Femur (tissue), 1 donor: ENCODE measurements at places on chromosomes 5 and 9.

GRCh38 chr5:76376148-76376865, 26.8 kb upstream of the IQGAP2 start:
- no peak for DNase-seq

DNA sequence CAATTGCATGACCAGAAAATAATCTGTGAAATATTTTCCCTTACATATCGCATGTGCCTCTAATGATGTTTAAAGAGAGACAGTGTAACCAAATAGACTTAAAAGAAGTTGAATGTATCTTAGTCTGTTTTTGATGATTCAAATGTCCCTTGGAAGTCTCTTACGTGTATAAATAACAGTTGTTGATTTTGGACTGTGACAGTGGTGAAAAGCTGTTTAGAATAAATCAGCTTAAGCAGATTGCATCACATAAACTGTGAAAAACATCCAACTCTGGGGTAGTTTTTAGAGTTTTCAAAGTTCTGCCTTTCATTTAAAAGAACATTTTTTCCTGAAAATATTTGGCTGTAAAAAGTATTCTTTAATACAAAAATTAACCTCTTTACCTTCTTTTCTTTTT, 301.1 kb downstream of the PRR16 start:
- no peak for DNase-seq

DNA sequence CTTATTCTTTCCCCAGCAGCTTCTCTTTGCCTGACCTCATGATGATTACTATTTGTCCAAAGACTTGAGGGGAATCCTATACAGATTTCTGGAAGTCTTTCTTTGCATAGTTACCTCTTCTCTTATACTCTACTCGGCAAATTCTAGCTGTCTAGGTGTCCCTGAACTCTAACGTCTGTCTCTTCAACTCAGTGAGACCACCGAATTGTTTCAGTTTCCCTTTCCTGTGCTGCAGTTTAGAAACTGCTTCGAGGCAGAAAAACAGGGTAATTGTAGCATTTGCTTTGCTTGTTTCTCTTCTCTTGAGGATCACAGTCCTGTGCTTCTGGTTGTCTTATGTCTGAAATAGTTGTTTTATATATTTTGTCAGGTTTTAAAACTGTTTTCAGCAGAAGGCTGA, 14.8 kb downstream of the LVRN start:
- no peak for DNase-seq

DNA sequence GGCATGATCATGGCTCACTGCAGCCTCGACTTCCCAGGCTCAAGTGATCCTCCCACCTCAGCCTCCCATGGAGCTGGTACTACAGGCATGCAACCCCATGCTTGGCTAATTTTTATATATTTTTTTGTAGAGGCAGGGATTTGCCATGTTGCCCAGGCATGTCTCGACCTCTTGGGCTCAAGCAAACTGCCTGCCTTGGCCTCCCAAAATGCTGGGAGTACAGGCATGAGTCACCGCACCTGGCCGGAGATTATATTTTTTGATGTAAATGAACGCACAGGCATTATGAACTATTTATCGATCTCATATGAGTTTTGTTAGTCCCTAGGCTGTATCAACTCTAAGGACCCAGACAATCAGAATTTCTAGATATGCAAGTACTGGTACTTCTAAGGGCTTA, 25.5 kb upstream of the CEP120 start:
- no peak for DNase-seq

DNA sequence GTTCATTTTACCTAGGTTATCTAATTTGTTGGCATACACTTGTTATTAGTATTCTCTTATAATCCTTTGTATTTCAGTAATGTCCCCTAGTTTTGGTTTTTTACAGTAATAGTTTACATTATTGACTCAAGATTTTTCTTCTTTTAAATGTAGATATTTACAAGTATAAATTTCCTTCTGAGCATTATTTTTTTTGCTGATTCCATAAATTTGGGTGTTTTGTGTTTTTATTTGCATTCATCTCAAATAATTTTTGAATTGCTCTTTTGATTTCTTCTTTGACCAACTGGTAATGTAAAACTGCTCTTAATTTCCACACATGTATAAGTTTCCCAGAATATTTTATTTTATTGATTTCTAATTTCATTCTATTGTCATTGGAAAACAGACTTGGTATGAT, 68.1 kb downstream of the ESM1 start:
- no peak for DNase-seq

DNA sequence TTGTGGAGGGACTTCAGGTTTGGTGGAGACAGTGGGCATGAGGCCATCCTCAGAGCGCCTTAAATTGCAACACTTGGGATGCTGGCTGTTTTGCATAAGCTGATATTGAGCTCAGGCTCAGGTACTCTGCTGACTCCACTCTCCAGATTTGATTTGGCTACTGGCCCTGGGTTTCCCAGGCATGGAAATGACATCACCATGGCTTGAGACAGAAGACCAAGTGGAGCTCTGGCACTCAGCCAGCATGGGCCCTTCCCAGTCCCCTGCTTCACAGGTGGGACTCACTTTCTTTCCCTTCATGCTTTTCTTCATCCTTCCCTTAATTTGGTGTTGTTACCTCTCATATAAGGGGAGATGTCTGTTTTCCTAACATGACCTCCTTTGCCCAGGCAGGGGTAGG, 72.0 kb upstream of the IL12B start:
- DNase-seq, result no peak

- no peak for DNase-seq
Measured at GRCh38 chr9:38074441-38074961, 5.5 kb upstream of the SHB start.
